ENCODE measurements at places on chromosomes 12 and 14.

DNA sequence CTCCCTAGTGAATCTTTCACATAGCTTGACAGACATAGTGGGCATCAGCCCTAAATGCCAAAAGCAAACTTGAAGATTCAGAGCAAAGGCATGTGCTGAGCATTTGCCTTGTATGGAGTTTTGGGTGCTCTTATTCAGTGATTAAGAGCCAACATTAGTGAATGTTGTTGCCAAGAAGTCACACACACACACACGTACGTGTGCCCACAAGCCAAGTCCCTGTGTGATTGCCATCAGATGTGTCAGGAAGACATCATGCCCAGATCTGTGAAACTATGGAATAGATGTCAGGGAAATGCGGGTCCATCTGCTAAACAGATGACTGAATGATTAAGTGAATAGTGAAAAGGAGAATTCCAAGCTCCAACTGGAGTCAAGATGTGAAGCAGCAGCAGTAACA, 149.0 kb downstream of the AKAP6 start:
- DNase-seq: no peak

DNA sequence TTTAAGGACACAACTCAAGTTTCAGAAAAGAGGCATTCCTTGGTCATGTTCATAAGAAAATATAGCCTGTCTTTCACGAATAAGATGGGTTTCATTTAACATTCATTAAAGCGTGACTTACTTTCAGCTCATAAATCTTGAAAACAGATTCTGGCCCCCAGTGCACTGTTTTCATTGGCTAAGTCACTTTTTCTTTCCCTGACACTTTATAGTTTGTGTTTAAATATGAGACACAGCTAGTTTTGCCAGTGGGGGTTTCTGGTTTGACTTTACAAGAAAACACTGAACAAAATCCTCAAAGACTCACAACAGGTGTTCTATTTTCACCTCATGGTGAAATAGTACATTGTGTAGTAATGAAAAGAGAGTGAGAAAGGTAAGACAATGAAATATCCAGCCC, 65.9 kb downstream of the PHLDA1 start:
- DNase-seq: no peak

DNA sequence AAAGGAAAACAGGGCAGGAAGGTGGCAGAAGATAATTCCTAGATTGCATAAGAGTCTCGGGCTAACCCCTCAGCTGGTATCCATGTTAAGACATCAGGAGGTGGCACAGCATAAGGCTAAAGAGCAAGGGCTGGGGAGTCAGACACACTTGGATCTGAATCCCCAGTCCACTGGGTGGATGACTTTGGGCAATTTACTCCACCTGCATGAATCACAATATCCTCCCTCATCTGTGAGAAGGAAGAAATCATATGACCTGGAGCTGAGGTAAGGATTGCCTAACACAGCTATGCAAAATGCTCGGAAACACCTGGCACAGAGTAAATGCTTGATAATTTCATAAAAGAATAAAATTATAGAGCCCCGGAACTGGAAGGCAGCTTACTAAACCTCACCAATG, 217.9 kb downstream of the PIK3C2G start:
- no peak for DNase-seq

GRCh38 chr12:49294086-49294803, 702 bp upstream of the PRPH start:
- no peak for DNase-seq

DNA sequence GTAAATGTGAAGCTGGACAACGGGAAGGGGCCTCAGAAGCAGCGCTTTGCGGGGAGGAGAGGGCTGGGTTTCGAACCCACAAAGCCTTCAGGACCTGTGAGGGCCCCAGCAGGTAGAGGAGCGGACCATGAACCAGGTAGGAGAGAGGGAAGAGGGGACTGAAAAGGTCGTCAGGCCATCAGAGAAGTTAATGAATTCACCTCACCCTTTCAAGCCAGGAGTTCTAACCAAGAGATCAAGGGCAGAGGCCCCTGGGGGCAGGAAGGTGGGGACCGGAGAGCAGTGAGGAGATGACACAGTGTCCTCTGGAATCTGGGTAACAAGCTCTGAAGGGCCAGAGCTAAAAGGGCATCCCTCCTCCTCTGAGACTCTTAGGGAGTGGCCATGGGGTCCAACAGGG, 19.4 kb downstream of the SERPINA1 start:
- DNase-seq: no peak

DNA sequence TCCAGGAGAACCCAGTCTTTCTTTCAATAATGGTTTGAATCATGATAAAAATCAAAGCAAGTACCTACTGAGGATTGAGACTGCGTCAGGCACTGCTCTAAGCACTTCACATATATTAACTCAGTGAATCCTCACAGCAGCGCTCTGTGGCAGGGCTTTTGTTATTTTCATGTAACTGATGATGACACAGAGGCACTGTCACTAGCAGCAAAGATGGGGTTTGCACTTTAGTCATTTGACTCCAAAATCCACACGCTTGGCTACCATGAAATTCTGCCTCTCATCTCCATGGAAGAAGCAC, 98.8 kb upstream of the GSC start:
- DNase-seq: no peak

GRCh38 chr14:64942531-64943111, at the start of gene GPX2:
TSS of gene GPX2 (minus strand) at chr14:64942745. CDS start at chr14:64942726, 19 bp downstream.
- DNase-seq: no peak

GRCh38 chr12:53229454-53229853, 2.6 kb downstream of the RARG start:
- DNase-seq: no peak

DNA sequence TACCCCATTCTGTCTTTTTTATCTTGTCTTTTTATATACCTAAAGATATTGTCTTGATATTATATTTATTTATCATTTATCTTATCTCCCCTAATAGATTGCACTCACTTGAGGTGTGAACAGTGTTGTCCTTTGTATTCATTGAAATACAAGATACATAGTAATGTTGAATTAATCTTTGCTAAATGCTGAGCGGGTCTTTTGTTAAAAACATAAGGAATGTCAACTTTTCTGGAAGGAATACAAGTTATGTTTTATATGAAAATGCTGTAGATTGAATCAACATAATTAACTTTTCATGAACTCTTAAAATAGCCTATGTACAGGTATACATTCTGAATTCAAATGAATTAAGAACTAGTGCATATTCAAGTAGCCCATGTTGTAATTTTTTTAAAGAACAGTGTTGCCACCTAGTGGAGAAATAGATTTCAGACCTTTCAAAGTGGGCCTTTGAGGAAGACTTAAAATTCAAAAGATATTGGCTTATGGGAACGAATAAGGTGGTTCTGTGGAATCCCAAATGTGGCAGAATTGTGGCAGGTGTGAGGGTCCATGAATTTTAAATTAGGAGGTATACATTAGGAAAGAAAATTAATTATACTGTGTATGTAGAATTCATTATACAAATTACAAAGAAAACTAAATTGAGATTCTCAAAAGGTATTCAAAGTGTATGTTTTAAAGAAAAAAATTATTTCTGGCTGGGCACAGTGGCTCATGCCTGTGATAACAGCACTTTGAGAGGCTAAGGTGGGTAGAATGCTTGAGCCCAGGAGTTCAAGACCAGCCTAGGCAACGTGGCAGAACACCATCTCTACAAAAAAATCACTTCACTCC, 19.1 kb downstream of the BBOF1 start:
- DNase-seq: no peak

- no peak for DNase-seq
Measured at GRCh38 chr12:27922531-27923139, 49.9 kb downstream of the PTHLH start.

- DNase-seq: peak; percentile 72
Measured at GRCh38 chr14:75147423-75148071, 20.7 kb upstream of the NEK9 start.

- no peak for DNase-seq
Measured at GRCh38 chr14:105117257-105117646, 51.3 kb downstream of the JAG2 start.

Measured in thyroid gland (tissue), 4 donors.